A549 treated with CORT108297 at 1 μM for 4 hours (cell line): ENCODE measurements at places on chromosomes 13 and 19. TPM values are rescaled to one million over a fixed set of nuclear protein-coding genes. Genes with fewer than 3 reads are reported as not detected.

The GPR4 gene
- 0.06 to 0.13 TPM (median 0.10 TPM) in 5 replicates for total RNA-seq

The SIGLEC9 gene
- not detected in 5 replicates for total RNA-seq

The ZNF90 gene
- total RNA-seq: not detected in 5 replicates

The DCT gene
- not detected in 5 replicates for total RNA-seq

The MBD3L2 gene
- total RNA-seq: not detected in 5 replicates

The RNF113B gene
- total RNA-seq: not detected in 5 replicates

The PCDH8 gene
- total RNA-seq: not detected in 5 replicates

The ANKRD24 gene
- total RNA-seq: 0.17 to 0.26 TPM (median 0.21 TPM) in 5 replicates

The GJB2 gene
- total RNA-seq: 0.66 to 1.0 TPM (median 0.87 TPM) in 5 replicates

The CLEC4M gene
- total RNA-seq: not detected in 5 replicates

The FFAR1 gene
- 0.05 TPM in 1 of 5 replicates, not detected in the others for total RNA-seq

The STRN4 gene
- total RNA-seq: 70.2 to 98.6 TPM (median 92.3 TPM) in 5 replicates

The COL4A1 gene
- 73.8 to 107 TPM (median 86.4 TPM) in 5 replicates for total RNA-seq

The CLDND2 gene
- total RNA-seq: 6.1 to 12.5 TPM (median 10.5 TPM) in 5 replicates

The CYP2S1 gene
- 21.2 to 28.5 TPM (median 26.9 TPM) in 5 replicates for total RNA-seq

The KLK15 gene
- not detected in 5 replicates for total RNA-seq

The CCNA1 gene
- total RNA-seq: 0.29 to 0.51 TPM (median 0.42 TPM) in 5 replicates

The GPR12 gene
- total RNA-seq: not detected in 5 replicates

The SMAD9 gene
- 0.08 to 0.30 TPM (median 0.12 TPM) in 5 replicates for total RNA-seq

The LYPD3 gene
- 0.27 to 0.62 TPM (median 0.45 TPM) in 5 replicates for total RNA-seq

The CAPN12 gene
- total RNA-seq: 5.0 to 6.7 TPM (median 6.2 TPM) in 5 replicates

The DAND5 gene
- total RNA-seq: 0.03 to 0.08 TPM (median 0.06 TPM) in 5 replicates

The ZNF534 gene
- not detected in 5 replicates for total RNA-seq

The PRRG2 gene
- 0.45 to 1.1 TPM (median 0.81 TPM) in 5 replicates for total RNA-seq

The OR4F17 gene
- total RNA-seq: not detected in 5 replicates

The PINLYP gene
- total RNA-seq: 0.19 to 0.35 TPM (median 0.23 TPM) in 5 replicates

The LILRA1 gene
- not detected in 5 replicates for total RNA-seq
